ENCODE measurements at places on chromosomes 2 and 18.

- no peak for DNase-seq
Observed at GRCh38 chr18:31424383-31424988, 23.1 kb upstream of the DSG3 start.

DNA sequence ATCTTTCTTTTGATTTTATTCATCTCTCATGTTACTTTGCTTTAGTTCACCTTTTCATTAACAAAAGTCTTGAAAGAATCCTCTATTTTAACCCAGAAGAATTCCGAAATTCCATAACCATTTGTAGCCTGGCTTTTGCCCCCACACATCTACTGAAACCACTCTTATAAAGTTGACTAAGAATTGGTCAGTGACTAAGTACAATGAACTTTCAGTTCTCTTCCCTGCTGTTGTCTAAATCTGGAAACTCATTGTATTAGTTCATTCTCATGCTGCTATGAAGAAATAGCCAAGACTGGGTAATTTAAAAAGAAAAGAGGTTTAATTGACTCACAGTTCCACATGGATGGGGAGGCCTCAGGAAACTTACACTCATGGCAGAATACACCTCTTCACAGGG is 49.9 kb upstream of the PNPT1 start:
- no peak for DNase-seq

GRCh38 chr18:77127769-77128671 is 4.6 kb downstream of the MBP start:
- DNase-seq, result peak; percentile 75

DNA sequence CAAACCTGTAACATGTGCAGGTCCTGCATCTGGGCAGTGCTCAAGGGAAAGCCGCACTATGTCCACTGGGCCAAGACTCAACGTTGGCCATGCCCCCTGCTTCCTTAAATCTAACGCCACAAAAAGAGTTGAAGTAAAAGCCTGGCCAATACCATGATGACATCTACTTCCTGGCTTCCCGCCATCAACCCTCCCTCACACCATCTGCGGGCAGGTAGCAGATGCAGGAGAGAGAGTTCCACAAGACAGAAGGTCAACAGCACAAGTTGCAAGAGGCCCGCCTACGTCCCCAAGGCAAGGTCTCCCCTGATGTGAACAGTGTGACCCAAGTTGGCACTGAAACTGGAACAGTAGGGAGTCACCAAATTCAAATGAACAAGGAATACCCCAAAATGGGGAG is 48.4 kb downstream of the ABCG8 start:
- no peak for DNase-seq

GRCh38 chr18:74152270-74152669 is 3.9 kb downstream of the TIMM21 start:
- DNase-seq, result no peak

DNA sequence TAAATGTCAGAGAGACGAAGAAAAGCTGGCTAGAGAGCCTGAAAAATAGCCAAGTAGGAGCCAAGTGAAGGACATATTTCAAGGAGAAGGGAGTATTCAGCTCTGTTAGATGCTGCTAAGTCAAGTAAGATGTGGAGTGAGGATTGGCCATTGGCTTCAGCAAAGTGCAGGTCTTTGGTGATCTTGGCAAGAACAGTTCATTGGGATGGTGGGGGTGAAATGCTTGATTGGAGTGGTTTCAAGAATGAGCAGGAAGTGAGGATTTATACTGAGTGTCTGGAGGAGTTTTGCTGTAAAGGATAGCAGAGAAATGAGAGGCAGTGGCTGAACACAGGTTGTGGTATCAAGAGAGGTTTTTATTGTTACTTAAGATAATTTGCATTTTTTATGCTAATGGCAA is 139.7 kb downstream of the PRPF40A start:
- no peak for DNase-seq

DNA sequence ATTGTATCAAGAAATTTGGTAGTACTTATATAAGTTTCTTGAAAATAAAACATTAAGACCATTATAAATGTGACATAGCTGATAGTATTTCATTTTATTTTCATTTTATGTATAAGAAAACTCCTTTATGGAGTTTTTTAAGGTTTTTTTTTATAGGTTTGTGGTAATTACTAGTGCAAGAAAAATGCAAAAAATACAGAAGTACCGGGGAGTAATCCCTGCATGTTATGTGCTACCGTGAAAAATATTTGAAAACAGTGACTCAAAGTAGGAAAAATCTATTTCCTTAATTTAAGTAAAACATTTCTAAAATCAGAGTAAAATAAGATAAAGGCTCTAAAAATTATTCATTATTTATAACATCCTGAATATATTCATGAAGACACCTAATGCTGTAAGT is 21.6 kb downstream of the ZSWIM2 start:
- DNase-seq, result no peak

DNA sequence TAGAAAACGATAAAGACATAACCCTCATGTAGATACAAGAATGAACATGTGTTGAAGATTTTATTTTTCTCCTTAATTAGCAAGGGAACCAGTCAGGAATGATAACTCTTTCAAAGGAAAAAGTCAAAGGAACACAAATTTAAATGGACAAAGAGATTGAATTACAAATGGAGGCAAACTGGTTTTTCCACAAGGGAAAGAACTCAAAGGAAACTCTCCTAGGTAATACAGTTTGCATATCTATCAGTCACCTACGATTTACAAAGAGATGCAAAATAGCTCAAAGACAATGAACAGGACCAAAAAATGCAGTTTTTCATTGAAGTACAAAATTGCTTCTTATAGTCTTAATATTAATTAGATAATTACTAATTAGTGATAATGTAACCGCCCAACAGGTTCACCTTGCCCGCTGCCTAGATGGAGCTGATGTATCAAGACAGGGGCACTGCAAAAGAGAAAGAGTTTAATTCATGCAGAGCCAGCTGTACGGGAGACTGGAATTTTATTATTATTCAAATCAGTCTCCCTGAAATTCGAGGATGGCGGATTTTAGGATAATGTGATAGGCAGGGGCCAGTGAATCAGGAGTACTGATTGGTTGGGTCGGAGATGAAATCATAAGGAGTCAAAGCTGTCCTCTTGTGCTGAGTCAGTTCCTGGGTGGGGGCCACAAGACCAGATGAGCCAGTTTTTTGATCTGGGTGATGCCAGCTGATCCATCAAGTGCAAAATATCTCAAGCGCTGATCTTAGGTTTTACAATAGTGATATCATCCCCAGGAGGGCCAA is 151.0 kb downstream of the TMEM17 start:
- no peak for DNase-seq

GRCh38 chr2:142112757-142113221 is 18.0 kb downstream of the LRP1B start:
- DNase-seq, result no peak

GRCh38 chr2:64201151-64201550 is 56.9 kb upstream of the PELI1 start:
- DNase-seq, result no peak

DNA sequence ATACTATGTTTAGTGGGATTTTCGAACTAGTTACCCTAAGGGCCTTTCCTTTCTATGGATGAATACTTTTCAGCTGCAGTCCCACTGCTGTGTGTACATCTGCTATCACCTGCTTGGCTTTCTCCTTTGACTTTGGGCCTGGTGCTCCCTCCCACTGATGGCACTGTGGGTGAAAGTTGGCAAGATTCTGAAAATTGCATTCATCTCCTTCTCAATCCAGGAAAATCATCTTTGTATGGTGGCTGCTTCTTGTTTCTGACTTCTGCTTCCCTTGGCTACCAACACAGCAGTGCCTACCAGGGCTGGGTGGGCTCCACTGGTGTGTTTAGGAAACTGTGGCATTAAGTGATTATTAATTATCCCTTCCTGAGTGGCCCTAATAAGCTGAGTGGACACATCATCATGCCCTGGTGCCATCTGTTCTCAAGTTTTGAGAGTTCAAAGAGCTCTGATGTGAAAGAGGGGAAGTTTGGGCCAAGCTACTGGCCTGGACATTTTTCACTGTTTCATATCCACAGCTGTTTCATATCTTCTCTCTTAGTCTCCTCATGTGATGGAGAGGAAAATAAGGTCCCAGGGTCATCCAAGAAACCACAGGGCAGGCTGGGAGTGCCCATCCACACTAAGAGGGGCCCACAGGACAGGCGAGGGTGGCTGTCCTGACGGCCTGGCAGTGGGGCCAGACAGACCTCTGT is 16.7 kb downstream of the HK2 start:
- no peak for DNase-seq

- no peak for DNase-seq
Observed at GRCh38 chr2:229993236-229993635, 70.9 kb downstream of the FBXO36 start.

DNA sequence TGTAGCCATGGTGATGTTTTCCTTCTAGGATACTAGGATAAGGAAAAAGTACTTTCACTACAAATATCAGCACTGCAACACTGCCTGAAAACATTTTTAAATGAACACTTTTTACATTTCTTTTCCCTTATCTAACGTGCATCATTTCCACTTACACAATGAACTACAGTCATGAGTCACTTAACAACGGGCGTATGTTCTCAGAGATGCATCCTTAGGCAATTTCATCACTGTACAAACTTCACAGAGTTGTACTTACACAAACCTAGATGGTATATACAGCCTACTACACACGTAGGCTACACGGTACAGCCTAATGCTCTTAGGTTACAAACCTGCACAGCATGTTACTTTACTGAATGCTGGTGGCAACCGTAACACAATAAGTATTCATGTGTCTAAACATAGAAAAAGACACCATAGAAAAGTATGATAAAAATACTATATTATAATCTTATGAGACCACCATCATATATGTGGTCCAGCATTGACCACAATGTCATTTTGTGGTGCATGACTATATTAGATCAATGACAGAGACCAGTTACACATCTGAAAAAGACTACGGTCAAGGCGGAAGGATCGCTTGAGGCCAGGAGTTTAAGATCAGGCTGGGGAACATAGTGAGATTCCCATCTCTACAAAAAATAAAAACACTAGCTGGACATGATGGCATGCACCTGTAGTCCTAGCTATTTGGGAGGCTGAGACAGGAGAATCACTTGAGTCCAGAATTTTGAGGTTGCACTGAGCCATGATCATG is 39.8 kb downstream of the WDR33 start:
- no peak for DNase-seq

DNA sequence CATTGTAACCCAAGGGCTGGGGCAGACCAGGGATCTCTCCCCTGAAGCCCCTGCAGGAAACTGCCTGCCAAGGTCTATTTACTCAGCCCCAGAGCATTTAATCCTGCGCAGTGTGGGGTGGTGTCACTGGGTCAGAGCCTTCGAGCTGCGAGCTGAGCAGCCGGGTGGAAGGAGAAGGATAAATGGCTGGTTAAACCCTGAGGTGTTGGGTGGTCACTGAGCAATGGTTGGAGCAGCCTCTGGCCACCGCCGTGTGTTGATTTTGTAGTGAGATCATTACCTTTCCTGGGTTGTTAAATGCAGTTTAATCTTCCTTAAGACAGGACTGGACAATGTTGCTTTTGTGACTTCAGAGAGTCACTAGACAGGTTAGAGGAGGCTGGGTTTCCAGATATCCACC is 98.1 kb downstream of the SETBP1 start:
- no peak for DNase-seq
